Activated CD4-positive, alpha-beta T cell treated with anti-CD3 and anti-CD28 coated beads, Interleukin-10, Interleukin-2, amounts not matched to agents 100 ng/mL and 50 ng/mL, durations not matched to agents 16 hours and 8 hours (primary cell): ENCODE measurements at places on chromosomes 13 and 19.
A peak's percentile ranks its signal among the peaks of the same experiment; 100 is the strongest.

GRCh38 chr19:35000647-35001501, 751 bp downstream of the GRAMD1A start:
- peak; percentile 66 for DNase-seq

- DNase-seq: no peak
These were observed 81.4 kb downstream of the IRS2 start for GRCh38 chr13:109704771-109705635.

DNA sequence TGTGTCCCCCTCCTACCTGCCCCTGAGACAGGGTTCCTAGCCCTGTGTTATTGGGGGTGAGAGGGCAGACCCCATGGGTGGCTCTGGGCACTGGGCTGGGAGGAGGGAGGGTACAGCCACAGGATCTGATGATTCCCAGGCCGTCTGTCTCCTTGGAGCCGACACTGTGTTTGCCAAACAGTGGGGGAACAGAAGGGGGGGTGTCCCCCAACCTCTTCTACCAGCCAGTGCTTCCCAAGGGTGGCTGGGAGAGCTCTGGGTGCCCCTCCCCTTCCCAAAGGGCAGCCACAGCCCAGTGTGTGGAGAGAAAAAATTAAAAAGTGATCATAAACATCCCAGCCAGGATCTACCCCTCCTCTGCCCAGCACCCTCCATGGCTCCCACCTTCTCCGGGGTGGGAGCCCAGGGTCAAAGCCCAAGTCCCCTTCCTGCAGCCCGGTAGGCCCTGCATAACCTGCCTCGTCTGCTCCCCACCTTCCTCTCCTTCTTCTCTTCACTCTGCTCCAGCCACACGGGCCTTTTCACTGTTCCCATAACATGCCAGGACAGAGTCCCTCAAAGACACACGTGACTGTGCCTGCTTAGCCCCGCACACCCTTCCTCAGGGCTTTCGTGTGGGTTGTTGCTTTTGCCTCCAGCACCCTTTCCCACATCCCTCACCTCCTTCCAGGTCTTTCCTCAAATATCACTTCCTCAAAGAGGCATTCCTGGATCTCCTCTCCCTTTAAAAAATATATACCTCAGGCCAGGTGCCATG, 1.4 kb upstream of the PLIN4 start:
- no peak for DNase-seq

- DNase-seq: no peak
These were observed 183.5 kb upstream of the UBL3 start for GRCh38 chr13:30033681-30034457.

- DNase-seq: no peak
These were observed 367.2 kb downstream of the ZNF536 start for GRCh38 chr19:30739394-30739793.

DNA sequence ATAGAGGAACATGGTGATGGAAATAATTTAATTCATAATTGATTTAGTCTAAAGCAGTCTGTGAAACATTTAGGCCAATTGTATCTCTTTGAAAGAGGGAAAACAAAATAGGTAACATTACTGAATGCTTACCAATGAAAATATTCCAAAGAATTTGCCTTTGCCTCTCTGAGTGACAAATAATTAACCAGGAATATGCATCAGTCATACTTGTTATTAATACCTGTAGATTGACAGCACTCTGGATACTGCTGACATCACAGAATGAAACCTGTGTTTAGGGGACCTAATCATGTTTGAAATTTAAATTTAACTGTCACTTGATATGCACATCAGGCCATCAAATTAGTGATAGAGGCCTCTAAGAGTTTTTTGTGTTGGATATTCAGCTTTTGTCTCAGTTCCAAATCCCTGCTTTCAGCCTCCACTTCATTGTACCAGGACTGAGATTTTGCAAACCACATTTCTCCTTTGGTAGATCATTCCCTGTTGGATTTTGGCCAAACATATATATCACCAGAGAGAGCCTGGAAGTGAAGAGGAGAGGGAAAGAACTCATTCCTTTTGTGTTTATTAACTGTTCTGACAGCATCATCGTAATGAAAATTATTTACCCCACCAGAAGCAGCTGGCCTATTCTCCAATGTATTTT, 64.8 kb upstream of the KLHL1 start:
- DNase-seq: no peak

GRCh38 chr19:51027126-51027806, 850 bp upstream of the KLK11 start:
- DNase-seq: no peak

- peak; percentile 56 for DNase-seq
These were observed 1.9 kb downstream of the TBC1D17 start for GRCh38 chr19:49879243-49879963.

DNA sequence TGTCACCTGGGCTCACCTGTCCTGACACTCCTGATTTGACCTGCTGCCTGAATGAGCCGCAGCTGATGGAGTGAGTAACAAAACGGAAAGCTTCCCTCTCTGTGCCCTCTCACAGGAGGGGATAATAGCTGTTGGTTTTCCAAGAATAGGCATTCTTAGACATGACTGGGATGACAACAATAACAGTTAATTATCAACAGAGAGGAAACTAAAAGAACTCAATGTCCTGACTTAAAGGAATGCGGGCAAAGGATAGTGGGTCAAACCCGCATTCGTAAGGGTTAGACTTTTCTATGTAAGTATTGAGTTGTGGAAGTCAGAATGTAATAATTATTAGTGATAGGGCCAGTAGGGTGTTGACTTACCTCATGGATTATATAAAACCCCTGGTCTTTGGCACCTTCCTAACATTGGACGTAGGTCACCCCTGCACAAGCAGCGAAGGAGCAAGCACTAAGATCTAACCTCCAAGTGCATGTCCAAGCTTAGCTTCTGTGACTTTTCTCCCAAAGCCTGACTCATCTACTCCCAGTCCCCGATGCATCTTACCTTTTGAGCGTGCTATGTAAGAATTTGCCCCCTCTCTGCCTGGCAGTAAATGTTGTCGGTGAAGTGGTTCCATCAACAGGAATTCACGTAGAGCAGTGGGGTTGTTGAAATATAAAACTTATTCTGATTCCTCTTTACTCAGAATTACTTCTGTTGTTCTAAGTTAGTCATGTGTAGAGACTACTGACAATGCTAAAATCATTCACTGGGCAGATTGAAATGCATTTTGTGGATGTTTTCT, 442.3 kb downstream of the FGF9 start:
- DNase-seq: no peak

DNA sequence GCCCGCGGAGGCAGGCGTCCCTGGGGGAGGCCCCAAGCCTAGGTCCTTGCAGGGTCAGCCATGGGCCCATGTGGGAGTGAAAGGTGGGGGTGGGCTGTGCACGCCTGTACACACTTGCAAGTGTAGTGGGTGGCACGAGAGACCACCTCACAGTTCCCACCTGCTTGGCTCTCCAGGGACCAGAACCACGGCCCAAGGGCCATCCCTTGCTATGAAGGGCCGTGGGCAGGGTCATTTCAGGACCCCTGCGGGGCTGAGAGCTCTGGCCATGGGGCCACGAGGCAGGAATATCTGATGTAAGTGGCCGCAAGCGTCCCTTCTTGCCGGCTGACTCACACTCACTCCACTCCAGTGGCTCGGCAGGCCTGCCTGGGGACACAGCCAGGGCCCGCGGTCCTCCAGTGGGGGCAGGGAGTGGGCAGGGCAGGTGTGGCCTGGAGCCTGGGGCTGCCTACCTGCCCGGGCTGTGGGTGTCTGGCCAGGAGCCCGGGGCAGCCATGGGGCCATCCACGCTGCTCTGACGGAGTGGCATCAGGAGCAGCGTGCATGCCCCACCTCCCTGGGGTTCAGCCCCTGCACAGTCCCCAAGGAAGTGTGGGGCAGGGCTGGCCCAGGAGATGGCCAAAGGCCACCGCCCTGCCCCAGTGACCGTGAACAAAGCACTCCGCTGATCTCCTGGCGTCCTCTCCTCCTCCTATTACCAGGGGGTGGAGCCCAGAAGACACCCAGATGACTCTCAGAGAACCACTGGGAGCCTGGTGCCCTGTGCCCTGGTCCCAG, 8.6 kb upstream of the MKNK2 start:
- no peak for DNase-seq

GRCh38 chr13:91133941-91134802, 213.3 kb upstream of the MIR17HG start:
- peak; percentile 51 for DNase-seq

DNA sequence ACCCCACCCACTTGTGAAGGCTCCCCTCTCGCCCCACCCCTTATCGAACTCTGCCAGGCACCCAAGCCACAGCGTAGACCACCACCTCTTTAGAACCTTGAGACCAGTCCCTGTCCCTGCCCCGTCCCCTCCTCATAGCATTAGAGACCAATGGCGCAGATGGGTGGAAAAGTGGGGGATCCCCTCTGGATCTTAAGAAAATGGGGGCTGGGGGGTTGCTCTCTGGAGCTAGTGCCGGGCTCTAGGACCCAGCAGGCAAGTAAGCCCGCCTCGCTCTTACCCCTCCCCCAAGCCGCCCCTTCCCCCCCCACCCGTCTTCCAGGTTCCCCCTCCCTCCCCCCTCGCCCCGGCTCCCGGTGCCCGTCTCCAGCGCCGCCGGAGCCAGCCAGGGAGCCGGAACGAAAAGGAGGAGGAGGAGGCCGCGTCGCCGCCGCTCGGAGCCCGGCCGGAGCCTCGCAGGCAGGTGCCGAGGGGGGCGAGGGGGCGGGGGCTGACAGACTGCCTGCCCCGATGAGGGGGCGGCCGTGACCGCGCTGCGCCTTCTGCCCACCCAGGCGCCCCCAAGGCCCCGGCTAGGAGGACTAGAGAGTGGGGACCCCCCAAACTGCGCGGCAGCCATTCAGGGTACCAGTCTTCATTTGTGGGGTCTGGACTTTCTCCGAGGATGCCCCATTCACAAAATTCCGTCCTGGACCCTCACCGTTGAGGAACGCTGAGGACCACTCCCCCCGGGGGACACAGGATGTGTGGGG, at the start of gene SPRED3:
Gene SPRED3 (plus strand): TSS at position 349 of the 752 bp plus-strand sequence. CDS start 1,606 bp downstream, outside the sequence.
- no peak for DNase-seq

DNA sequence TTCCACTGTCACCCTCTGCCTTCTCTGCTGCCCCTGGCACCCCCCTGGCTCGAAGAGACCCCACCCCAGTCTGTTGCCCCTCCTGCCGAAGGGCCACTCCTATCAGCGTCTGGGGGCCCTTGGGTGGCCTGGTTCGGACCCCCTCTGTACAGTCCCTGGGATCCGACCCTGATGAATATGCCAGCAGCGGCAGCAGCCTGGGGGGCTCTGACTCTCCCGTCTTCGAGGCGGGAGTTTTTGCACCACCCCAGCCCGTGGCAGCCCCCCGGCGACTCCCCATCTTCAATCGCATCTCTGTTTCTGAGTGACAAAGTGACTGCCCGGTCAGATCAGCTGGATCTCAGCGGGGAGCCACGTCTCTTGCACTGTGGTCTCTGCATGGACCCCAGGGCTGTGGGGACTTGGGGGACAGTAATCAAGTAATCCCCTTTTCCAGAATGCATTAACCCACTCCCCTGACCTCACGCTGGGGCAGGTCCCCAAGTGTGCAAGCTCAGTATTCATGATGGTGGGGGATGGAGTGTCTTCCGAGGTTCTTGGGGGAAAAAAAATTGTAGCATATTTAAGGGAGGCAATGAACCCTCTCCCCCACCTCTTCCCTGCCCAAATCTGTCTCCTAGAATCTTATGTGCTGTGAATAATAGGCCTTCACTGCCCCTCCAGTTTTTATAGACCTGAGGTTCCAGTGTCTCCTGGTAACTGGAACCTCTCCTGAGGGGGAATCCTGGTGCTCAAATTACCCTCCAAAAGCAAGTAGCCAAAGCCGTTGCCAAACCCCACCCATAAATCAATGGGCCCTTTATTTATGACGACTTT, 2.0 kb downstream of the ZFP36 start:
- DNase-seq: peak; percentile 26

- DNase-seq: no peak
These were observed 131.5 kb upstream of the MCF2L start for GRCh38 chr13:112837371-112838037.

DNA sequence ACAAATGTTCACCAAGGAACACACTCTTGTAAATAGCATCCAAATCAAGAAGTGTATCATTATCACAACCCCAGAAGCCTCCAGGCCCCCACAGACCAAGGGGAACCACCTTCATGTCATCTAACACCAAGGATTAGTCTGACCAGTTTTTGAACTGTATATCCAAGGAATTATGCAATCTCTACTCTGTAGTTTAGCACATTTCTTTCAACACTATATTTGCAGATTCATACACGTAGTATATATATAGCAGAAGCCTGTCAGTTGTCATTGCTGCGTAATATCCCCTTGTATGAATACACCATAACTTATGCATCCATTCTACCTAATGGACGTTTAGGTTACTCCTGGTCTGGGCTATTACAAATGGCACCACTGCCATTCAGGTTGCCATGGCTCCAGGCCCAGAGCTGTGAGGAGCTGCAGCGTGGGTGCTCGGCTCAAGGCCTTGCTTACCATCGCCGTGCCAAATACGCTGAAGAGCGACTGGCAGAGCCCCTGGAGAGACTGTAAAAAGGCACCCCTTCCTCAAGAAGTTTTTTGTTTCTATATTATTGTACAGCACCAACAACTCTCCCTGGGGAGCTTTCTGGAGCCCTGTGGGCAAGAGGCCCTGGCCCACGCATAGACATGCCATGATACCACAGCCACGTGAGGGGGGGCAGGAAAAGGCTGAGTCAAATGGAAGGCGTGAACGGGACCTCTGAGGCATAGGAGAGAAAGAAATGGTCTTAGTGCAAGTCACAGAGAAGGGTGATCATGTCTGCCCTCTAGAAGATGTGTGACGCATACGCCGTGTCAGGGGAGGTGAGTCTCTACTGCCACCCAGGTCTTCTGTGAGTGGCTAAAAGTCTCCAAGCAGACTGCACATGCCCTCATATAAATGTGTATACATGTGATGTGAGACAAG, 10.8 kb downstream of the LATS2 start:
- DNase-seq: peak; percentile 19

DNA sequence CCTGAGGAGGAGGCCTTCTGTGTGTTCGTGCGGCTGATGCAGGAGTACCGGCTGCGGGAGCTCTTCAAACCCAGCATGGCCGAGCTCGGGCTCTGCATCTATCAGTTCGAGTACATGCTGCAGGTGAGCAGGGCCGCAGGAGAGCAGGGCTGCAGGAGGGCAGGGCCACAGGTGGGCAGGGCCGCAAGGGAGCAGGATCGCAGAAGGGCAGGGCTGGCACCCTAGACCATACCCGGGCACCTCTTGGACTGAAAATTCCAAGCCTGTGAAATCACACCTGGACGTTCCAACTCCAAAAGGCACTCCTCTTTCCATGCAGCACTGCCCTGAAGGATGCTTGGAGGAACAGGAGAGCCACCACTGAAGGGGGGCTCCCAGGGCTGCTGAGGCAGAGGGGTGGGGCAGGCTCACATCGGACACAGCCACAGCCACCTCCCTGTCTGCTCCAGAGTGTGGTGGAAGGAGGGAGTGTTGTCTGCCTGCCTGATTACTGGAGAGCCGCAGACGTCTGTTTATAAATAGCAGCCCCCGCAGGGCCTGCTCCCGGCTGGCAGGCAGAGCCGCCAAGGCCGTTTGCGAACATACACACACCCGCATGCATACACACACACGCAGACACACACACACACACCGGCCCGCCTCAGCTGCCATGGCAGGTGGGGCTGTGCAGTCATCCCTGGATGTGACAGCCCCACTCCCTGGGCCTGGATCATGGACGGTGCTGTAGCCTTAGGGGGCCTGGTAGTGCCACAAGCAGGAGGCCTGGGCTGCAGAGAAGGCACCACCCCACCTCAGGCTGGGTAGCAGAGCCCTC, 20.2 kb downstream of the EVI5L start:
- DNase-seq: no peak

GRCh38 chr19:12284631-12285030, 10.1 kb downstream of the ZNF44 start:
- DNase-seq: no peak
